Activated CD8-positive, alpha-beta memory T cell treated with anti-CD3 and anti-CD28 coated beads, Interleukin-2, amount 50 U/mL, for 48 hours (primary cell): ENCODE measurements at places on chromosomes 12 and 14.
A peak's percentile ranks its signal among the peaks of the same experiment; 100 is the strongest.

GRCh38 chr12:70393787-70394499, 27.9 kb downstream of the KCNMB4 start:
- no peak for DNase-seq

GRCh38 chr12:45725631-45726602, 3.6 kb upstream of the ARID2 start:
- no peak for DNase-seq

DNA sequence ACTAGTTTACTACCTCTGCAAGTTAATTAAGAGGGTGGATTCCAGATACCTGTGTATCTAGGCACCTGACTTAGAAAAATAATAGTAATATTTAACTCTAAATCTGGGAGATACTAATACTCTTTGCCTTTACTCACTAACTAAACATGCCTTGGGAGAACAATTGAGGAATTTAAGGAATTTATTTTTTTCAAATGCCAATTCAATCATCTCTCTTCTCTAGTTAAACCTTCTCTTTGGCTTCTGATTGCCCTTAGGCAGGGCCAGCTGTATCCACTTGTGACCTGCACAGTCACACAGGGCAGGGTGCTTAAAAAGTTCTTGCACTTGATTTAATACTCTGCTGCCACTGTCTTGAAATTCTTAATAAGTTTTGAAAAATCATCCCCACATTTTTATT, 142.4 kb downstream of the PLCZ1 start:
- DNase-seq: no peak

GRCh38 chr12:47797441-47797840, 22.3 kb downstream of the HDAC7 start:
- DNase-seq: no peak

DNA sequence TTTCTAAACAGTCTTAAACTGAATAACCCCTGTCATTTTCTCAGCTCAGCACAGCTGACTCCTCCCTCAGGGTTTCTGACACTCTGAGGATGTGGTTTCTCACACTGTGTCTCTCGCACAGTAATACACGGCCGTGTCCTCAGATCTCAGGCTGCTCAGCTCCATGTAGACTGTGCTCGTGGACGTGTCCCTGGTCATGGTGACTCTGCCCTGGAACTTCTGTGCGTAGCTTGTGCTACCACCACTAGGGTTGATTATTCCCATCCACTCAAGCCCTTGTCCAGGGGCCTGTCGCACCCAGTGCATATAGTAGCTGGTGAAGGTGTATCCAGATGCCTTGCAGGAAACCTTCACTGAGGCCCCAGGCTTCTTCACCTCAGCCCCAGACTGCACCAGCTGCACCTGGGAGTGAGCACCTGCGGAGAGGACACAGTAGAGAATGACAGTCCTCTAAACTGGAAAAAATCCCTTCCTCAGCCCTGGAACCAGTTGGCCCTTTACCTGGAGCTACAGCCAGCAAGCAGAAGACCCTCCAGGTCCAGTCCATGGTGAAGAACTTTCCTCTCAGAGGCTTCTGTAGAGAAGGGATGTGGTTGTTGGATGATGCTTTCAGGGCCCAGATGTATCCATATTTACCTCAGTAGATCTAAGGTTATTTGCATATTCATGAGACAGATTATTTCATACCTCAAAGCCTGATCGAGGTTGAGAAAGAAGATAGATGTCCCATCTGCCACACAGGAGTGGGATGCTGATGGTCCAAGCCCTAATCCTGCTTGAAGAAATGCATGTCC, 984.8 kb downstream of the TMEM121 start:
- no peak for DNase-seq

- no peak for DNase-seq
Measured at GRCh38 chr14:67961676-67962075, 142.1 kb downstream of the RAD51B start.

DNA sequence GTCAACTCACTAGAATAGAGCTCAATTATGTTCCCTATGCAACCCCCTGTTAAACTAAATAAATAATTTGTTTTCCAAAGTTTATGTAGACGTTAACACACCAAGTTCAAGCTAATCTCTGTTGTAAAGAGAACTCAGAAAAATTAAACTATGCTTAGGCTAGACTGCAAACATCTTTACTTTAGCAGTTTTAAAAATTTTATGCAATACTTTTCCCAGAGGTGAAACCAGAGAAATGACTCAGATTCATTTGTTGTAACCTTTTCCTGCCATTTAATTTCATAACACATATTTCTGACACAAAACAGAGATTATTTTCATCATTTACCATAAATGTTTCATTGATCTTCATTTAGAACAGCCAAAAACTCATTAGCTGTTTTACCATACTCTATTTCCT, 27.4 kb downstream of the ABCC9 start:
- no peak for DNase-seq

DNA sequence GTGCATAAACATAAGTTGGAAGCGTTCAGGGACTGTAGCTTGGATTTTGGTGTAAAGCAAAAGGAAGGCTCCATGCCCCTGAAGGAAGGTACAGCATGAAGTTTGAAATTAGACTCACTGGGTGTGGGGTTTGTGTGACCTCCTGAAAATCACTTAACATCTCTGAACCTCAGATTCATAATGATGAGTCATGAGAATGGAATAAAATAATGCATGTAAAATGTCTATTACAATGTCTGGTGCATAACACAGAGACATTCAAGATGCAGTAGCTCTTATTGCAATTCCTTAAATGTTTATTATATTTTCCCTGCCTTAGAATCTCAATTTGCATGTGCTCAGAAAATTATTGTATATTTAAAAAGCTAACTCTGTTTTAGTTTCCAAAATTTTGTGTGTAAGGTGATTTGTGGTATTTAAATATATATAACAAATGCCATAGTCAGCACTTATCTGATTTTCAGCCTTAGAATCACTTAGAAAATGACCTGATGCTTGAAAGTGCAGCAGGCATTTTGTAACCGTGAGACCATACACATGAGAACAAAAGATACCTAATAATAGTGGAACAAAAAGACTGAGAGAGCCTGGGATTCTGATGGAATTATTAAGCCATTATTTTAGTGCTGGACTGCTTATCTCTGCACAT, 66.3 kb downstream of the E2F7 start:
- no peak for DNase-seq

GRCh38 chr14:70655110-70655826, 13.6 kb downstream of the TTC9 start:
- peak; percentile 73 for DNase-seq

DNA sequence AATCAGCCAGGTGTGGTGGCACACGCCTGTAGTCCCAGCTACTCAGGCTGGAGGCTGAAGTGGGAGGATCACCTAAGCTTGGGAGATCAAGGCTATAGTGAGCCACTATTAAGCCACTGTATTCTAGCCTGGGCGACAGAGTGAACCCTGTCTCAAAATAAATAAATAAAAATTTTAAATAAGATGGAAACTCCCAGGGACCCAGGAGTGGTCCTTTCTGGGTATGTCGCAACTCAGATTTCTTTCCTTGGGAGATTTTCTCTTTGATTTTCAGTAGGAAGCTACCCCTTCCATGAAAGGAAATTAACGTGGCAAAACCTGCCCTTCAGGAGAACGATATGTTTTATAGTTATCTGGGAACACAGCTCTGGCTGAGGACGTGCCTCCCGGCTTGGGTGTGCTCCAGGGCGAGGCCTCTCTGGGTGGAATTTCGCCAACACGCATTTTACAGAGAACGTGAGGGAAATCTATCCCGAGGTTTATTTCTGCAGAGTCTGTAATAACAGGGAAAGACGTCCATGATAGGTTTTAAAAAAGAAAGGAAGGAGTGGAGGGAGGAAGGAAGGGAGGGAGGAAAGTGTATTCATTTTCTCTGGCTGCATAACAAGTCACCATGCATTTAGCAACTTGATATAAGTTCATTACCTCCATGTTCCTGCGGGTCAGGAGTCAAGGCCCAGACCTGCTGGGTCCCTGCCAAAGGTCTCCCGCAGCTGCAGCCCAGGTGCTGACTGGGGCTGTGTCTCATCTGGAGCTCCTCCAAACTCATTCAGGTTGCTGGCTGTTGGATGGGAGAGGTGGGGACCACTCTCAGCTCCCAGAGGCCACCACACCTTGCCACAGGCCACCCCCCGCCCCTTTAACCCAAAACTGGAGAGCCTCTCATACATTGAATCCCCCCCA, 80.6 kb upstream of the GSC start:
- DNase-seq: no peak

- DNase-seq: no peak
Measured at GRCh38 chr14:34857689-34858449, 17.3 kb downstream of the BAZ1A start.

DNA sequence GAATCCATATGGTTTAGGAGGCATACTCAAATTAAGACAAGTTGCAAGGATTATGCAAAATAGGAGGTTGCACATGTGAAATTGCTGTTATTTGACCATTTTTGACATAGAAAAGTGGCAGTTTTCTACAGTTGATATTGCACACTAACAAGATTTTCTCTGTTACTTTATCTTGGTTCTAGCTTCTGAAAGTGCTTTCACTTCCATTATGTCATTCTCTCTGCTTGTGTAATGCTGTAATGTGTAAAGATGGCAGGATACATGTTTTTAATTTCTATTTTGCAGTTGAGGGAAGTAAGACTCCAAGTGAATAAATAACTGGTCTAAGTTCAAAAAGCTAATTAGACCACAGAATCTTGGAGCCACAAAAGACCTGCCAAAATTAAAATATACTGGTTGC, 60.6 kb downstream of the MYRFL start:
- DNase-seq: no peak

DNA sequence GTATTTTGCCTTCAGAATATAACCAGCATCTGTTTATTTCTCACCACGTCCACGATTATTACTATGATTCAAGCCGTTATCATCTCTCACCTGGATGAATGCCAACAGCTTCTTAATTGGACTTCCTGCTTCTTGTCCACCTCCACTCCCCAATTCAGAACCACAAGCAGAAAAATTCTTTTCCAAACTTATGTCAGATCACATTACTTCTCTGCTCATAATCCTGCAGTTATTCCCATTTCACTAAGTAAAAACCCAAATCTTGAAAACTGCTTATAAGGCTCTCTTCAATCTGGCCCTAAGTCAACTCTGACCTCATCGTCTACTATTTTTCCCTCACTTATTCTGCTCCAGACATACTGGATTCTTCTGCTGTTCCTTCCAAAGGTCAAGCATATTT, 2.0 kb downstream of the CRY1 start:
- DNase-seq: no peak

DNA sequence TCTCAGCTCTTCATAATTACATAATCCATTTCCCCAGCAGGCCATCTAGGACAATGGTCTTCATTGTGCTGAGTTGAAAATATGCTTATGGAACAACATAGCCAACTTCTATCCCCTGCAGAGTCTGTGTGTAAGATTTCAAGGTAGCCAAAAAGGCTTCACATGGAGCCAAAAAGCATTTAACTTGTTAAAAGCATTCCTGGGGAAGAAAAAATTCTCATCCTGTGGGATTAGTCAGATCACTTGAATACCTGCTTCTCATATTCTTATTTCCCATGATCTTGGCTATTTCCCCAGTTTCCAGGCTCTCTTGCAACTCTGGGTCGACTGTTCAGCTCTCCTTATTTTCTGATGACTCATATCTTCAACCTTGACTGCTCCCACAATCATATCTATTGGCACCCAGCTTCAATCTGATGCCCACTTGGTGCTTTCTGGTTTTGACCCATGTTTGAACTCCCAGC, 178.9 kb downstream of the KLHL28 start:
- DNase-seq: no peak

DNA sequence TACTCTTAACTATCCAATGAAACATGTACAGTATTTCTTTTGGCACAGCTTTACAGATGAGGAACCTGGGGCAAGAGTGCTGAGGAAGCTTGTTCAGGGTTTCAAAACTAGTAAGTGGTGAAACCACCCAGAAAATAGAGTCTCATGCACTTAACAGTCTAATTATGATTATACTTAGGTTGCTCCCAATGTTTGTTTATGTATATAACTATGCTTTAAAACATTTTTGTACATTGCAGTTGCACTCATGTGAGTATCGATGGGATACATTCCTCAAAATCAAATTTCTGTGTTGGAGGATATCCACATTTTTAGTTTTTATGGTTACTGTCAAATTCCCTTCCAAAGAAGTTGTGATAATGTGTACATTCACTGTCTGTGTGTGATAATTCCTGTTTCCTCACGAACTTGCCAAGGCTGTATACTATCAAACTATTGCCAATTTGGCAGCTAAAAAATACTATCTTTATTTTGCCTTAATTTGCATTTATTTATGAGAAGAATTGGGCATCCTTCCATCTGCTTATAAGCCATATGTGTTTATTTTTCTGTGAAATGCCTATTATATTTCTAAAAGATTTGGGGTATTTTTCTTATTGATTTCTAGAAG, 143.9 kb upstream of the SSTR1 start:
- no peak for DNase-seq

DNA sequence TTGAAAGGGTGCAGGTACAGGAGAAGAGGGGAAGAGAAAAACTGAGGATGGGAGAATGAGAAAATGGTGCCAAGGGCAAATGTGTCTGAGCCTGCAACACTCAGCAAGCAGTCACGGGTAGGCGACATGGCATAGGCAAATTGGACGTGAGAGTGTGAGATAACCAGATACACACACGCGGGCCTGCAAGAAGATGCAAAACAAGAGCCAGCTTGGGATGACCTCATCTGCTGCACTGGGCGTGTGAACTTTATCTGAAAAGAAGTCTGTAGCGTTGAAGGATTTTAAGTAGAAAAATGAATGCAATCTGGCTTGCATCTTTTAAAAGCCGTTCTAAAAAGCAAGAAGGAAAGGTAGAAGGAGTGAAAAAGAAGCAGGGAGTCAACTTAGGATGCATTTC, 160.4 kb downstream of the NTF3 start:
- no peak for DNase-seq

DNA sequence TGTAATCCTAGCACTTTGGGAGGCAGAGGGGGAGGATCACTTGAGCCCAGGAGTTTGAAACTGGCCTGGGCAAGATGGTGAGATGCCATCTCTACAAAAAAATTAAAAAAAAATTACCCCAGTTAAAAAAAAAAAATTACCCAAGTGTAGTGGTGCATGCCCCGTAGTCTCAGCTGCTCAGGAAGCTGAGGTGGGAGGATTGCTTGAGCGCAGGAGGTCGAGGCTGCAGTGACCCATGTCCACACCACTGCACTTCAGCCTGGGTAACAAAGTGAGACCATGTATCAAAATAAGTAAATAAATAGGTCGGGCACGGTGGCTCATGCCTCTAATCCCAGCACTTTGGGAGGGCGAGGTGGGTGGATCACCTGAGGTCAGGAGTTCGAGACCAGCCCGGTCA, 128.8 kb downstream of the VRK1 start:
- no peak for DNase-seq

GRCh38 chr14:81161088-81161487, 59.7 kb downstream of the GTF2A1 start:
- DNase-seq: no peak
